ENCODE measurements at places on chromosomes 3 and 15. TPM values are rescaled to one million over a fixed set of nuclear protein-coding genes. Genes with fewer than 3 reads are reported as not detected.
A peak's percentile ranks its signal among the peaks of the same experiment; 100 is the strongest.

- peak; percentile 73 for DNase-seq
Measured at GRCh38 chr3:46692566-46692990, 901 bp downstream of the ALS2CL start.

DNA sequence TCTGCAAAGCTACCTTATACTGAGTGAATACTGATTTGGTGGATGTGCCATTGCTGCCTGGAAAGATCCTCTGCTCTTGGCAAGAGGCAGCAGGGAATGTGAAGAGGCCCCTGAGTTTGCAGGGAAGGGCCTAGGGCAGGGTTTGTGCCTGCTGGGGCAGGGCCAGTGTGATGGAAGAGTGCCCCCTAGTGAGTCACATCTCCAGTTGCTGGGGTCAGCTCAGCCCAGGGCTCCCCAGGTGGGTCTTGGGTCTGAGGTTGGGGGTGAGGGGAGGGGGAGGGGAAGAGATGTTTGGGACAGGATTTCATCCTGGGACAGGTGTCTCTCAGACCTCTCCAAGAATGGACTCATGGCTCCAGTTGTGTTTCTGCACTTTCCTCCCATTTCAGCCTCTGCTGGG lies 4.1 kb upstream of the AMOTL2 start:
- peak; percentile 47 for DNase-seq

DNA sequence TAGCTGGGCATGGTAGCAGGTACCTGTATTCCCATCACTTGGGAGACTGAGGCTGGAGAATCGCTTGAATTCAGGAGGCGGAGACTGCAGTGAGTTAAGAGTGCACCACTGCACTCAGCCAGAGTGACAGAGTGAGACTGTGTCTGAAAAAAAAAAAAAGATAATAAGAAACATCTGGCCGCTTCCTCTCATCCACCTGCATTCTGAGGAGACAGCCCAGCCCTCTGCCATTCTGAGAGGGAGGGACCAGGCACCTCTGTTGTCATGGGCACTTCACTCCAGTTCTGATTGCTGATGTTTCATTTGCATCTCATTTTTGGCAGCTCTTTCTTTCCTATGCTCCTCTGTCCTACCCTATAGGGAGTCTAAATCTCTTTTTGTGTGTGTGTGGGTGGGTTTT lies 36.4 kb upstream of the GSK3B start:
- DNase-seq = no peak

DNA sequence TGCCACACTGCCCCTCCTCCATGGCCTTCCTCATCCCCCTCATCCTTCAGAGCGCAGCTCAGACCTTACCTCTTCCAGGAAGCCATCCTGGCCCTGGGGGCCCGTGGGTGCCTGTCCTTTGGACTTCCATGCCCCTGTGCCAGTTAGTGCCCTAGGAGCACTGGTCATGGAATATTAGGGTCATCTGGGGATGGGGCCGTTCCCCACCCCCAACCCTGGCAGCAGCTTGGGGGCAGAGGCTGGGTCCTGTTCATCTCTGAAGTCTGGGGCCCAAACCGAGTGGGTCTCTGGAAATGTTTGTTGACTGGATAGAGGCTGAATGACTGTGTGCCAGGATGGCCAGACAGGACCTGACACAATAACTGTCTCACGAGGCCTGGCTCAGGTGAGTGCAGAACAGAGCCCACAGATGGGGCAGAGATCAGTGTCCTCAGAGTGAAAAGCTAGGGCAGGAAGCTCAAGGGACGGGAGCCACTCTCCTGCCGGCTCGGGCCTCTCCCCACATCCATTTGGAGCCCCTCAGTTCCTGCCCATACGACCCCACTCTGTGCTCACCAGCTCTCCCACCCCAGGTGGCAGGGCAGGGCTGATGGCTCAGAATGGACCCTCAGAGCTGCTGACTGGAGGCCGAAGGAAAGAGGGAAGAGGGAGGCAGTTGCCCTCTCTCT lies 62.5 kb downstream of the TLE3 start:
- DNase-seq = no peak

GRCh38 chr15:60135961-60136360 lies 131.8 kb downstream of the FOXB1 start:
- DNase-seq = no peak

DNA sequence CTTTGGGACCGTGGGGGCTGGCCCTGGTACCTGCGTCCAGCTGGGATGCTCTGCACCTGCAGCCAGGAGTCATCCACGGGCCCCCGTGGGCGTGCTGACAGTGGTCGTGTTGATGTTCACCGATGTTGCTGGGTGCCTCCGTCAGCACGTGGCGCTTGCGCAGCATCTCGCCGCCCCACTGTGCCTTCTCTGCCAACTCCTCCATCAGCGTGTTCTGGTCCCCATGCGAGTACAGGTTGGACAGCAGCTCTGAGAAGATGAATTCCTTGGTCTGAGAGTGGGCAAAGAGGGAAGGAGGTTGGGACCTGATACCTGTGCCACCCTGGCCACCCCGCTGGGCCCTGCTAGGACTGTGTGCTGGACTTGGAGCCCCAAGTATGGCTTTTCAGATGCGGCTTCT lies 61.4 kb downstream of the ADAMTS7 start:
- DNase-seq = no peak

DNA sequence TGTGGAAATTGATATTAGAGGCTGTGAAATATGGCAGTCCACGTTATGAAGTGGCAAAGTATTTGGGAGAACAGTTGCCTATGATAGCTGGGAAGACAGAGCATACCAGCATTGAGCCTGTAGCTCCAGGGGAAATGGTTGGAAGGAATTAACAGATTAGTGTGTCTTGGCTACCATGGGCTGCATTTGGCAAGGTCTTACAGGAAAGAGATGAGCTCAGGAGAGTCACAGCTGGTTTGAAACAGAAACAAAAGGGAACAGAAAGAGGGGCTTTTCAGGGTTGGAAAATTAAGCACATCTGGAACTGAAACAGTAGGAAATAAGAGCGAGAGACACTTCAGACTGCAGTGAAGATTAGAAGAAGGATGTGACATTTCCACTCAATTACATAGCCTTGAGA lies 141.7 kb downstream of the FBLN2 start:
- DNase-seq = no peak

DNA sequence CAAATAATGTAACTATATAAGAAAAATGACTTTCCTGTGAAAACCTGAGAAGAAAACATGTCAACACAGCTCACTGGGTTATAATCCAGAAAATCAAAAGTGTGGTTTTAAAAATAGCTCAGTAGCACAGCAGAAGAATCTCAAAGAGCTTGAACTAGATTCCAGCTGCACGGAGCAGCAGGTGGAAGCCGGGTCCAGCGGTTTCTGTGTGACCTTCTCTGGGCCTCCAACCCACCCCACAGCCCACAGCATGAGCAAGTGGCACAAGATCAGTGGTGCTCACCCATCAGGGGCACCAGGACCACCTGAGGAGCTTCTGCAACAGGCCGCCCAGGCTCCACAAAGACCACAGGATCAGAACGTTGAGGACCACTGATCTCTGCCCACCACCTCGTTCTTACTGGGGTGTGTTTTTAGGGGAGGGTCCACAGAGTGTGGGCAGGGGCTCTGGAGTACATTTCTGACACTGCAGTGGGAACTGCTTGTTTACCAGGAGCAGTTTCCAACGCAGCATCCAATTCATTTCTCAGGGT lies 23.2 kb downstream of the SLC41A3 start:
- no peak for DNase-seq

GRCh38 chr3:43764471-43764870 lies 73.7 kb downstream of the ABHD5 start:
- DNase-seq = no peak

DNA sequence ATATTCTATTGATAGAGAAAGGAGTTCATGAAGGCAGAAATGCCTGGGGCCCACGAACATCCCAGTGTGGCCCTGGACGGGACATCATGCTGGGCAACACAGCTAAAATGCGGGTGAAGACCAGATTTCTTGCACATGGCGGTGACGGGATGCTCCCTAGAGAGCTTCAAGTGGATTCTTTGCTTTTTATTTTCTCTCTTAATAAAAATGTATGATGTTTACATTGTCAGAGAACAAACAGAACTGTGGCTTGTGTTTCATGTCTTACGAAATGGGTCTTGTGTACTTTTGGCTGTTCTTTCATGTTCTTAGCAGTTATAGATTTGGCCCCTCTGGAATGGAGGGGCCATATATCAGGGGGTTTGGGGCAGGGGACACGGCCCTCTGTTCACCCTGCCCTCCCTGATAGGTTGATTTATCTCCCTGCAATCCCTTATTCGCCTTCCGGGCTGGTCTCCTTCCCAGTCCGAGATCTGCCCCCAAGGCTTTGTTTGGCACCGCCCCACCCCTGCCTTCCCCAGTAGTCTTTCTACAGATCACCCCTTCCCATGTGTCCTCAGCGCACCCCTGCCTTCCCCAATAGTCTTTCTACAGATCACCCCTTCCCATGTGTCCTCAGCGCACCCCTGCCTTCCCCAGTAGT lies 68.7 kb upstream of the CGNL1 start:
- no peak for DNase-seq

DNA sequence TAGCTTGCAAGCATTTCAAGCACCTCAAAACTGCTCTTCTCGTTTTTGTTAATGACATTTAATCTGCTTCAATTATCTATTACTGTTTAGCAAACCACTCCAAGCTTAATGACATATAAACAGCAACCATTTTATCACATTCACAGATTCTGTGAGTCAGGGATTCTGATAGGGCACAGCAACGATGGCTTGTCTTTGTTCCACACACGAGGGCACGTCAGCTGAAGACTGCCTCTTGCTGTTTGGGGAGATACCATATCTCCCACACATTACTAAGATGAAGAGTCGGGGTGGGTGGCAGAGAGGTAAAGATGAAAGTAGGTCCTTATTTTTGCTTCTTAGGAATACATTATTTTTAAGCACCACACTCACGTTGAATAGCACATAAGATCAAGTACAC lies 19.3 kb downstream of the CPOX start:
- no peak for DNase-seq

Gene SMC4
- 123 TPM for total RNA-seq

Gene CEP19
- 2.7 TPM for total RNA-seq
